ENCODE measurements at places on chromosomes 4 and X.

- DNase-seq, result peak; percentile 25
Observed at GRCh38 chr4:112881842-112882241, 167.6 kb upstream of the ANK2 start.

- DNase-seq, result no peak
Observed at GRCh38 chrX:132718431-132718958, 229.7 kb upstream of the MBNL3 start.

DNA sequence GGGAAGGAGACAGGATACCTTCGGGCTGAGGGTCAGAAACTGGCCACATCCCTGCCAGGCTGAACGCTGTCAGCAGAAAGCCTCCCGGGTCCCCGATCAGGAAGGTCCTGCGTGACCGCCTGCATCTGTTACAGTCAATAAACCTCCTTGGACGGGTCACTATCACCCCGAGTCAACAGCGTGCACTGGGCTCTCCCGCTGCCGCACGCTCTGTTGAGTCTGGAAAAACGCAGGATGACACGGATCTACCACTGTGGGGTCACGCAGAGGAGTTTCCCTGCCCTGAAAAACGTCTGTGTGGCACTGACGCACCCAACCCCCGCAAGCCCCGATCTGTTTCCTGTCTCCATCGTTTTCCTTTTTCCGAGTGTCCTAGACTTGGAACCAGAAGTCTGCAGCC is 12.1 kb downstream of the PPP2R3B start:
- DNase-seq, result no peak

GRCh38 chrX:65671286-65671685 is 3.8 kb downstream of the MSN start:
- DNase-seq, result no peak

- DNase-seq, result no peak
Observed at GRCh38 chrX:12767856-12768255, 23.4 kb upstream of the PRPS2 start.

DNA sequence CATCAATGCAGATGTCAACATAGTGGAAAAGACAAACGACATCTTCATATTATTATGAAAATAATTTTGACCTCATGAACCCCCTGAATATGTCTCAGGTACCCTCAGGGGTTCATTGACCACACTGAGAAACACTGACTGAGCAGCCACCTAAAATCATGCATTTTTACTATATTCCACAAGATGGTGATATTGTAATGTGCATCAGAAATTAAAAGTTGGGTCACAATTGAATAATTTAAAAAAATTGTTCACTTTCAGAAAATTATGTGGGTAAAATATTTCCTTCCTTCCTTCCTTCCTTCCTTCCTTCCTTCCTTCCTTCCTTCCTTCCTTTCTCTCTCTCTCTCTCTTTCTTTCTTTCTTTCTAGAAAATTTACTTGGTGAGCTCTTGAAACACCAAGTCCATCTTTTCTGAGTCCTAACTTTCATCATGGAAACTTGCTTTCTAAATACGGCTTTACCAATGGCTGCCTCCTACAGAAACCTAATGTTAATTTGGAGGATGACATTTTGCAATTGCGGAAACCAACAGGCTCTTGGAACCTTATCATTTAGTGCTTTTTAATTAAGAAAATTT is 103.6 kb downstream of the RTL3 start:
- DNase-seq, result no peak

GRCh38 chr4:113289766-113290165 is 240.3 kb downstream of the ANK2 start:
- DNase-seq, result no peak

- no peak for DNase-seq
Observed at GRCh38 chr4:176845636-176846035, 52.9 kb upstream of the VEGFC start.

DNA sequence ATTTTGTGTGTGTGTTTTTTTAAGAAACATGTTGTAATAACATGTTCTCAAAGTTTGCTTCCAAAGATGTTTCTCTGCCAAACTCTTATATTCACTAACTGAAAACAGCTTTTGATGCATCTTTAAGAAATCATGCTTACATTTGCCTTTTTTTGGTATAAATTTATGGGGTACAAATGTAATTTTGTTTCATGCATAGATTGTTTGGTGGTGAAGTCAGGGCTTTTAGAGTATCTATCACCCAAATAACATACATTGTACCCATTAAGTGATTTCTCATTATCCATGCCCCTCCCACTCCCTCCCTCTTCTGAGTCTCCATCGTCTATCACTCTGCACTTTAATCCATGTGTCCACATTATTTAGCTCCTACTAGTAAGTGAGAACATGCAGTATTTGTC is 30.8 kb downstream of the SPINK2 start:
- DNase-seq, result no peak

GRCh38 chr4:10011885-10012284 is 9.4 kb downstream of the SLC2A9 start:
- no peak for DNase-seq

- DNase-seq, result no peak
Observed at GRCh38 chr4:14877246-14878225, 124.7 kb upstream of the CPEB2 start.

- DNase-seq, result no peak
Observed at GRCh38 chrX:150086371-150086770, 148.1 kb upstream of the EOLA2 start.

GRCh38 chr4:152957437-152958171 is 21.5 kb downstream of the FHDC1 start:
- DNase-seq, result no peak

GRCh38 chr4:111214371-111214770 is 591.5 kb upstream of the PITX2 start:
- DNase-seq, result no peak

GRCh38 chr4:126899331-126899801 is 733.4 kb upstream of the INTU start:
- no peak for DNase-seq

DNA sequence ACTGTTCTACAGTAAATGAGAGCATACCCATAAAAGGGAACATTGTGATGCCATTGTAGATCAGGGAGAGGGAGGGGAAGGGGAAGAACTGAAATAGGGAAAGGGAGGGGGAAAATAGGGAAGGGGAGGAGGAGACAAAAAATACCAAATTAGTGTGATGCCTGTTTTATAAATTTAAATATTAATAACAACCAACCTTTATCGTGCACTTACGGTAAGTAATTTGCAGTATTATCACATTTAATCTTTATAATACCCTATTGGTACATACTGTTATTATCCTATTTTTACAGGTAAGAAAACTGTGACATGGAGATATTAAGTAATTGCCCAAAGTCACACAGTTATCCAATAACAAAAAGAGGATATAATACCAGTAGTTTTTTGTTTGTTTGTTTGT is 41.5 kb upstream of the DDX53 start:
- DNase-seq, result no peak

- DNase-seq, result no peak
Observed at GRCh38 chr4:68569466-68570121, 6.5 kb downstream of the UGT2B17 start.

DNA sequence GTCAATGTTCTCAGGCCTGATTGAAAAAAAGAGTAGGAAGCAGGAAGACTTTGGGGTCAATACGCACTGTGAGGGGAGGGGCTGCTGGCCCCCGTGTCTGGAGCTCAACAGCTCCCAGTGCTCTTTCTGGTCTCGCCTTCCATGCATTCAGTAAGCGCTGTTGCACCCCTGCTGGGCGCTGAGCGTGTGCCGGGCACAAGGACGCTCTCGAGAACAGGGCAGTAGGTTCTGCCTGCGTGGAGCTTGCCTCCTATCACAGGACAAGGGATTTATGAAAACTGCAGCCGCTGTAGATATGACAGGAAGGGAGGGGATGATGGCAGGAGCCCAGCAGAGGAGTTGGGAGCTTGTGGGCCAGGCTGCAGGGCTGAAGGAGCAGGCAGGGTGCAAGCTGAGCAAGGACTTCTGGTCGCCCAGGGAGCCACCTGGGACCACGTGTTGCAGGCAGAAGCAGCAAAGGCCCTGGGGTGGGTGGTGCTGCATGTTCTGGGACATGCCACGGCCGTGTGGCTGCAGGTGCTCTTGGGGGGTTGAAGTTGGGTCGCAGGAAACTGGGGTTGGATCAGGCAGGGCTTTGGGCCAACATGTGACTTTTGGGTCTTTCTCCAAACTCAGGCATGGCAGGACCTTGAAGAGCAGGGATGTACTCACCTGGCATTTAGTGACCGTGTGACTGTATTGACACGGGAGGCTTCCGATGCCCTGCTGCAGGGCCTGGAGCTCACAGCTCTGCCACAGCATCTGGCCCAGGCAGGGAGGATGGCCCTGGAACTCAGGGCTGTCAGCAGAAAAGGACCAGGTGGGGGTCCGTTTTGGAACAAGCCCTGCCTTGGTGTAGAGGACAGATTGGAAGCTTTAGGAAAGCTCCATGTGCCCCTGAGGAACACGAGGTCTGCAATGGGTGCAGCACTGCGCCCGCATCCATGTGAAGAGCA is 97.9 kb downstream of the CPZ start:
- DNase-seq, result no peak

DNA sequence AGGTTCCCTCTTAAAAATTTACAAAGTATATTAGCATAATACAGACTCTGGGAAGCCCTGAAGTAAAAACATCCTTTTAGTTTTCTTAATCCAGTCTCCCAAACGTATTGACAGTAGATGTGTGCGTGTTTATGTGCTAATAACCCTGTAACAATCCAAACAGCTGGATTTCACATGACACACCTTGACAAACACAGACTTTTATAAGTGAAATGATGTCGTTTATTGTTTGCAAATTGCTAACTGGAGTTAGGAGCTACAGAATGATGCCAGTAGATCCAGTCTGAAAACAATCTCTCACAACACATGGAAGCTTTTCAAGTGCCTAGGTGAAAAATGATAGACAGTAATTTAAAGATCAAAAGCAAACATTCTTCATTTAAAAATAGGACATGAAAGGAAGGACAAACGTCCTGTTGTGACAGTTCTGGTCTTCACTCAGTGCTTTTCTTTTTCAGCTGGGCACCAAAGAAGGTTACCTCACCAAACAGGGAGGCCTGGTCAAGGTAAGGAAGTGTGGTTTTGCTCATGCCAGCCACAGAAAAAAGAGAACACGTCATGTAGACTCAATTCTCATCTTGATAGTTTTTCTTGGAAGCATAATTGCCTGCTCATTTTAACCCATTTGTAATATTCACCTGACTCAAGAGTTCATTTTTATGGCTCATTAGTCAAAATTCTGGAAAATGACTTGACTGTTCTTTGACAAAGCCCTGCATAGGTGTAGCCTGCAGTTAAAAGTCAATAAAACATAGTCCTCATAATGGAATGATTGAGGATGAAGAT is 32.9 kb downstream of the LAMTOR3 start:
- no peak for DNase-seq

DNA sequence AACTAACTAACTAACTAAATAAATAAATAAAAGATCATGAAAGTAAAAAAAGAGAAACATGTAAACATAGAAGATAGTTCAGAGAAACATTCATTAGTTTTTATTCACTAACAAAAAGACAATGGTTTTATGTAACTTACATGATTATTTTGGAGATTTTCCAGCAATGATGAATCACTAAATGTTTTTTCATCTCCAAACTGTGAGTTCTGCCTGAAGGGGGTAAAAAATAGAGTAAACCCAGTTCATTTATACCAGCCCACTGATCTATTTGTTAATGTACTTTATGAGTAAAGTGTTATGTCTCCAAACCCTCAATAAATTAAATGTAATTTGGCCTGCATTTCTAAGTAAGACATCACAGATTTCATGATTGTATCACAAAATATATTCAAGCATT is 101.1 kb downstream of the ATP8A1 start:
- DNase-seq, result no peak

DNA sequence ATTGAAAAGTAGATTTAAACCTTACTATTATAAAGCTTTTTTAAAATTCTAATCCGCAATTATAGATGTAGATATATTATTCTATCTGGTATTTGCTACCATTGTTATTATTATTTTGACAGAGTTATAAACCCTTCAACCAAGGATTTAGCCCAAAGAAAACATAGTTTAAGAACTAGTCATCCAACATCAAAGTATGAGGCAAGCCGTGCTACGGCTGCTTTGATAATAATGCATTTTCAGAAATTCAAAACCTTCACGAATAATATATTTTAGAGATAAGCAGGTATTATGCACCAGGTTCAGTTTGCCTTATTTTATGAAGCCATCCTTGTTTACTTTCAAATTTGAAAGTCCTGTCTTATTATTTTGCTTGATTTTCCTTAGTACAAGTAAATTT is 1501.7 kb downstream of the RAPGEF2 start:
- no peak for DNase-seq

- DNase-seq, result no peak
Observed at GRCh38 chr4:2289311-2289954, 27.5 kb upstream of the MXD4 start.

DNA sequence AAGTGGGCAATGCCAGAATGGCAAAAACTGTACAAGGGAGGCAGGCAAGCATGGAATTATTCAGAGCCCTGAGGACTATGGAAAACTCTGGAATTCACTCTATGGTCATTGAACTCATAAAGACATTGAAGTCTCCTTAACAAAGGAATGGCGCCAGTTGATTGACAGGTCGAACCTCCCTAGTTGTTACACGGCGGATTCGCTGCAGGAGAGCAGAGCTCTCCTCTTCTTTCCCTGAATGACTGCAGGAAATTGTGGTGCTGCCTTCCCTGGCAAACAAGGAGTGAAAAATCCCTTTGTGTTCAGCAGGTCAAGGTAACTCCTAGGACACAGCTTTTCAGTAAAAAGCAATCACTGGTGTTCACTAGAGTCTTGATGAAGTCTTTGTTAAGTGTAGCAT is 732.8 kb upstream of the FRG1 start:
- no peak for DNase-seq

- DNase-seq, result no peak
Observed at GRCh38 chrX:87515836-87516235, 1.8 kb upstream of the KLHL4 start.
